Thoracic aorta (tissue), 2 donors: ENCODE measurements at places on chromosomes 13 and 19.

- H3K4me1 ChIP-seq, result peaks cover 45% of the 10 kb centered on the region
- H3K27me3 ChIP-seq, result peaks cover 13% of the 10 kb centered on the region
- H3K4me3 ChIP-seq, result peak within 1 kb of the TSS; percentile 74
Measured at GRCh38 chr19:11418549-11419506, at the start of gene RGL3. Gene RGL3, minus strand, starts transcription at chr19:11419314. Its CDS starts 36 bp downstream, at chr19:11419278.

- DNase-seq, result no peak
- no peak overlapping the region for H3K27ac ChIP-seq
- no peaks in the 10 kb centered on the region for H3K36me3 ChIP-seq
- no peaks in the 10 kb centered on the region for H3K27me3 ChIP-seq
Measured at GRCh38 chr13:92967923-92968322, 258.7 kb upstream of the GPC6 start.

- H3K27me3 ChIP-seq, result no peaks in the 10 kb centered on the region
- no peak for DNase-seq
- H3K27ac ChIP-seq, result peak overlapping the region; percentile 55
- no peaks in the 10 kb centered on the region for H3K36me3 ChIP-seq
- no peak overlapping the region for H3K4me3 ChIP-seq
Measured at GRCh38 chr19:40745402-40745780, 4.9 kb downstream of the ACTMAP start.

DNA sequence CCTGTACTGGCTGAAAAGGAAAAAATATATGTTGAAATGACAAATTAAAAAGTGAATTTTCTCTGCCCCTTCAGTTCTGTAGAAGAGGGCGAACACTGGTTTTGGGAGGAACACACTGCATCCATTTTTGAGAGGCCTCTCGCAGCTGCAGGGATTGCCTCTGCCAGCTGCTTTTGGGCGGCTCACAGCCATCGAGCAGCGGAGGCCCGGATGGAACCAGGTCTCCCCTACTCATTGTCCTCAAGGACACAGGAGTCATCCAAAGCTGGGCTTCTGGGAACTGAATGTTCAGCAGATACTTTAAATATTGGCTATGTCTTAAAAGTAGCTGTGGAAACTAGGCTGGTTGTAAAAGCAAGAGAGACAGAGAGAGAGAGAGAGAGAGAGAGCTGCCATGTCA lies 17.1 kb downstream of the RCBTB2 start:
- H3K4me1 ChIP-seq, result no peaks in the 10 kb centered on the region
- H3K27ac ChIP-seq, result no peak overlapping the region
- no peaks in the 10 kb centered on the region for H3K27me3 ChIP-seq
- DNase-seq, result no peak

- DNase-seq, result no peak
- peaks cover 28% of the 10 kb centered on the region for H3K36me3 ChIP-seq
- no peaks in the 10 kb centered on the region for H3K27me3 ChIP-seq
- H3K4me1 ChIP-seq, result peaks cover 79% of the 10 kb centered on the region
Measured at GRCh38 chr19:13082192-13083007, 20.3 kb downstream of the LYL1 start.

- no peak for DNase-seq
- peaks cover 7% of the 10 kb centered on the region for H3K4me1 ChIP-seq
- H3K27me3 ChIP-seq, result no peaks in the 10 kb centered on the region
- no peak overlapping the region for H3K4me3 ChIP-seq
- no peaks in the 10 kb centered on the region for H3K36me3 ChIP-seq
Measured at GRCh38 chr13:44732503-44733098, 156.5 kb upstream of the TSC22D1 start.

DNA sequence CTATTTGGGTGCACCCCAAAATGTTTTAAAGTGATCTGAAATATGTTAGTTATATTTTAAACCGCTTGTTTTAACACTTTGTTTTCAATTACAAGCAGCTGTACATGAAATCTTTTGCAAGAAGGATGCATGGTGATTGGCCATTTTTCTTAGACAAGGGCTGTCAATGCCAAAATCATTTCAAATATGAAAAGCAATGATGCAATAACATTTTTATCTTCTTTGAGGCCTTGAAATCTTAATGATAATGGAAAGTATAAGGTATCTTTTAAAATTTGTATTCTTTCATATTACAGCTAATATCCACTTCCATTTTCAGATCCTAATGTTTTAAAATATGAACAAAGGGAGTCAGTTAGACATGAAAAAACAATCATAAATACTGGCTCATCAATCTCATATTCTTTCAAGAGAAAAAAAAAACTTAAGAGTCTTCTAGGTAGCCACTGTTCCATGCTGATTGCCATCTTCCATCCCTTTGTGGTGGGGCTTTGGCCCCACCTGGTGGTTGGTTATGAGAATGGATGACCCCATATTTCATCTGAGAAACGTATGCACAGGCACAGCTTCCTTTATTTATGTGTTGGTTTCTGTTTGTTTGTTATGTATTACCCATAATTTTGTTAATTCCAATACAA lies 330.3 kb upstream of the MIR17HG start:
- H3K36me3 ChIP-seq, result no peaks in the 10 kb centered on the region
- no peak overlapping the region for H3K27ac ChIP-seq
- no peaks in the 10 kb centered on the region for H3K27me3 ChIP-seq
- DNase-seq, result no peak
- H3K4me3 ChIP-seq, result no peak overlapping the region

DNA sequence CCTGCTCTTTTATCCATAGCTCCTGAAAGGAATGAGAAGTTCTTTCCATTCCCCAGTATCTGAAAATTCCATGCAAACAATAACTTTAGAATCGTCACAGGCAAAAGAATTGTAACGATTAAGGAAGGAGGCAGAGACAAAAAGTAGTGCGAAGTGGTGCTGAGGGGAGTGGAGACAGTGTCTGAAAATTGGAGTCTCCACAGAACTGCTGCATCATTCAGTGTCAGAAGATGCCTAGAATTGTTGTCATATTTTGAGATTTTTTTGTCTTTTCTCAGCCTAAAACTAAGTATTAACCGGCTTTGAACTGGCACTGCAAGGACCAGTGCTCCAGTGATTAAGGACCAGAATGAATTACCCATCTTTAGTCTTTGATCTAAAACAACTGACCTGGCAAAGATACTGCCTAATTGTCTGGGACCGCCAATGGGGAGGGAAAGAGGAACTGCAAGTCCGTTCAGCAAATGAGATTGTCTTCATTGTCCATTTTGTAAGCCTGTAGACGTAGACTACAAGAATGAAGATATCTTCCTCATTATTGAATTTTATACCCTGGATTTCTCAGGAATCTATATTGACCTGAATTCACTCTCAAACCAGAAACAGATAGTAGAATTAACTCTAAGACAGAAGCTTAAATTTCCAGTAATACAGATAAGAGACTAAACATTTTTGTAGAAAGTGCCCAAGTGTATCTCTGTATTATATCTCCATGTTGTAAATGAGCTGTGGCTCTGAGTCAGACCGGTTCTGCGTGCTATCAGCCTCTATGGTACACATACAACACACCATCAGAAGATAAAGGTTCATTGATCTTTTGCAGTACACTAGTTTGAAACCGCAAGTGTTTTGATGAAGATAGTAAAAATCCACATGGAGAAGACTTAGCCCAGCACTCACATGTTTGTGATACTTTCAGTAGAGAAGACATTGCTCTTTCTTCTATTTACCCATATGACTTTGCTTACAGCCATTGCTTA lies 293.2 kb downstream of the EFNB2 start:
- H3K4me3 ChIP-seq, result no peak overlapping the region
- no peaks in the 10 kb centered on the region for H3K27me3 ChIP-seq
- no peaks in the 10 kb centered on the region for H3K36me3 ChIP-seq
- DNase-seq, result no peak
- no peaks in the 10 kb centered on the region for H3K4me1 ChIP-seq

GRCh38 chr13:41426047-41426446 lies 31.3 kb upstream of the RGCC start:
- no peaks in the 10 kb centered on the region for H3K36me3 ChIP-seq
- H3K27me3 ChIP-seq, result no peaks in the 10 kb centered on the region
- no peak for DNase-seq

- H3K4me3 ChIP-seq, result peak overlapping the region; percentile 59
- peaks cover 16% of the 10 kb centered on the region for H3K4me1 ChIP-seq
- peak; percentile 72 for DNase-seq
- H3K27ac ChIP-seq, result no peak overlapping the region
- no peaks in the 10 kb centered on the region for H3K27me3 ChIP-seq
- peaks cover 17% of the 10 kb centered on the region for H3K36me3 ChIP-seq
Measured at GRCh38 chr19:10695401-10696398, 5.5 kb upstream of the QTRT1 start.

DNA sequence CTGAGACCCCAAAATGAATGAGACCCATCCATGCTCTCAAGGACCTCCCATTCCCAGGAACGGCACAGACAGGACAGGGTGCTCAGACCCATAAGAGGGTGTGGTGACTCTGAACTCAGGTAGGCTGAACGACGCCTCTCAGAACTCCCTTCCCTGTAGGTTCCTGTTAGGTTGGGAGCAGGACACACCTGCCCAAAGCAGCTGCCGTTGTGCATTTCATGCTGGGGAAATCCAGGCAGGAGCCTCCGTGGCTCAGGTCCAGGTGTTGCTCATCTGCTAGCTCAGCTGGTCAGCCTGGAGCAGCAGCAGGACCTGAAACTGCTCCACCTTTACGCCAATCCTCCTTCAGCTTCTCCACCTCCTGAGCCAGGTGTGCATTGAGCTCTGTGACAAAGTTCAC lies 19.1 kb upstream of the TEX101 start:
- no peaks in the 10 kb centered on the region for H3K36me3 ChIP-seq
- no peak for DNase-seq
- H3K4me3 ChIP-seq, result no peak overlapping the region
- H3K27ac ChIP-seq, result no peak overlapping the region
- H3K27me3 ChIP-seq, result no peaks in the 10 kb centered on the region

DNA sequence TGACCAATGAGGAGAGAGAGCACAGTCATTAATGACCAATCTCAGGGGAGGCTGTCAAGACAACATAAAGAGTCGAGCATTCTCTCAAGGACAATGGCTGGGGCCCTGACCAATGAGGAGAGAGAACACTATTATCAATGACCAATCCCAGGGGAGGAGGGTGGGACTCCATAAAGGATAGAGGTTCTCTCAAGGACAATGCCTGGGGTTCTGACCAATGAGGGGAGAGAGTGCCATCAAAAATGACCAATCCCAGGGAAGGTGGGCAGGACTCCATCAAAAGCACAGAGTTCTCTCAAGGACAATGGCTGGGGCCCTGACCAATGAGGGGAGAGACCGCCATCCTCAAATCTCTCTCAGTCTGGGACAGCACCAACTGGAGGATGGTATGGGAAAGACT lies 3.3 kb upstream of the KLK11 start:
- H3K4me1 ChIP-seq, result no peaks in the 10 kb centered on the region
- H3K36me3 ChIP-seq, result no peaks in the 10 kb centered on the region
- H3K27me3 ChIP-seq, result no peaks in the 10 kb centered on the region
- no peak overlapping the region for H3K27ac ChIP-seq

GRCh38 chr13:101655435-101655834 lies 203.0 kb downstream of the ITGBL1 start:
- no peak overlapping the region for H3K4me3 ChIP-seq
- H3K27ac ChIP-seq, result no peak overlapping the region
- H3K36me3 ChIP-seq, result no peaks in the 10 kb centered on the region
- no peaks in the 10 kb centered on the region for H3K27me3 ChIP-seq
- DNase-seq, result no peak

- DNase-seq, result no peak
- no peak overlapping the region for H3K4me3 ChIP-seq
- no peak overlapping the region for H3K27ac ChIP-seq
- H3K36me3 ChIP-seq, result no peaks in the 10 kb centered on the region
- H3K27me3 ChIP-seq, result no peaks in the 10 kb centered on the region
Measured at GRCh38 chr13:26628706-26629105, 71.2 kb downstream of the WASF3 start.

- no peak for DNase-seq
- no peaks in the 10 kb centered on the region for H3K36me3 ChIP-seq
- H3K4me3 ChIP-seq, result no peak within 1 kb of the TSS
- no peaks in the 10 kb centered on the region for H3K27me3 ChIP-seq
- no peak within 1 kb of the TSS for H3K27ac ChIP-seq
Measured at GRCh38 chr19:41755328-41755913, at the start of gene CEACAM6. Gene CEACAM6, plus strand, starts transcription at chr19:41755530. Its CDS starts 109 bp downstream, at chr19:41755639.

- DNase-seq, result no peak
- no peaks in the 10 kb centered on the region for H3K36me3 ChIP-seq
Measured at GRCh38 chr19:34306213-34306661, 51.9 kb downstream of the GARRE1 start.

- H3K27ac ChIP-seq, result no peak overlapping the region
- no peak overlapping the region for H3K4me3 ChIP-seq
- H3K36me3 ChIP-seq, result no peaks in the 10 kb centered on the region
- H3K27me3 ChIP-seq, result peaks cover 35% of the 10 kb centered on the region
Measured at GRCh38 chr19:47419789-47420188, 462 bp upstream of the MEIS3 start.

- H3K4me1 ChIP-seq, result peaks cover 11% of the 10 kb centered on the region
- peak overlapping the region; percentile 63 for H3K4me3 ChIP-seq
- peak overlapping the region; percentile 50 for H3K27ac ChIP-seq
- no peaks in the 10 kb centered on the region for H3K27me3 ChIP-seq
Measured at GRCh38 chr13:66994517-66995202, 235.5 kb downstream of the PCDH9 start.
